ENCODE measurements at places on chromosomes 5 and 9.

- no peak for DNase-seq
Measured at GRCh38 chr9:38207247-38207778, 138.3 kb upstream of the SHB start.

DNA sequence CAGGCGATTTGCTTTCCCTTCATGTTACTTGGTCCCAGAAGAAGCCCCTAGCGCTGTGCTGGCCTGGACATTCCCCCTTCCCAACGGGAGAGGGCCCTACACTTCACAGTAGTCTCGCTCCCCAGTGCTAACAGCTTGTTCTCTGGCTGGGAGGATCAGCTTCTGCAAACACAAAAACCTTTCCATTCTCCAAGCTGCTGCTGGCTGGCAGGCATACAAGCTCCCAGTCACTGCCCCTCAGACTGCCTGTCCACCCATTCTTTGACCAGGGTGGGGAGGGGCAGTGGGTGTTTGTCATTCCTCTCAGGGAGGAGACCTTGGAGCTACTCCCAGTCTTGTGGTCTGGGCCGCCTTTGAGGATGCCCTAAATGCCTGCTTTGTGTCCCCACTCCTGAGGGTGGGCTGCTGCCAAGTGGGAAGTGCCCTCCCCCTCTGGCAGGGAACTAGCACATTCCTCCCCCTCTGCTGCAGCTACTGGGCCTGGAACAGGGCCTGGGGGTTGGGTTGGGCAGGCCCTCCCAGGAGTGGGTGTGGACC, 20.8 kb downstream of the ENHO start:
- DNase-seq = no peak

DNA sequence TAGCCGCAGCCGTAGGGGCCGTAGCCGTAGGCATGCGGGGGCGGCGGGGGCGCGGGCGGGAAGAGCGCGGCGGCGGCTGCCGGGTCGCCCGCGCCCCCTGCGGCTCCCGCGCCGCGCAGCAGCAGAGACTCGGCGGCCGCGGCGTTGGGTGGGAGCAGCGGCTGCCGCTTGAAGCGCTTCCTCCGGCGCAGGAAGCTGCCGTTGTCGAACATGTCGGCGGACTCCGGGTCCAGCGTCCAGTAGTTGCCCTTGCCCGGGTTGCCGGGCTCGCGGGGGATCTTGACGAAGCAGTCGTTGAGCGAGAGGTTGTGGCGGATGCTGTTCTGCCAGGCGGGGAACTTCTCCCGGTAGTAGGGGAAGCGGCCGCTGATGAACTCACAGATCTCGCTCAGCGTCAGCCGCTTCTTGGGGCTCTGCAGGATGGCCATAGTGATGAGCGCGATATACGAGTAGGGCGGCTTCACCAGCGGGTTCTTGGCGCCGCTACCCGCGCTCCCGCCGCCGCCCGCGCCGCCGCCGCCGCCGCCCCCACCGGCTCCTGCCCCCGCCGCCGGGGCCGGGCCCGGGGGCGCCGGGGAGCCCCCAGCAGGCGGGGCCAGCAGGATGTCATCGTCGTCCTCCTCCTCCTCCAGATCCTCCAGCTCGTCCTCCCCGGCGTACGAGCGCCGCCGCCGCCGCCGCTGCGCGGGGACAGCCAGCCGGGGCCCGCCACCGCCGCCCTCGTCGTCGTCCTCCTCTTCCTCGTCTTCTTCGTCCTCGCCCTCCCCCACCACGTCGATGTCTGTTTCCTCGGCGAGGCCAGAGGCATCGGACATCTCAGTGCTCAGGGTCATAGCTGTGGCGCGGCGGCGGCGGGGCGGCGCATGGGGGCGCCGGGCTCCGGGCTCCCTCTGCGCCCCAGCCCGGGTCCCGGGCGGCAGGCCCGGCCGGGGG, 781 bp downstream of the FOXD1 start:
- DNase-seq = no peak

GRCh38 chr5:55568654-55569512, 34.1 kb upstream of the PLPP1 start:
- DNase-seq = no peak

GRCh38 chr9:97688654-97689053, 8.5 kb downstream of the XPA start:
- DNase-seq = no peak

GRCh38 chr5:125835293-125836172, 587.7 kb upstream of the GRAMD2B start:
- DNase-seq = no peak

- DNase-seq = no peak
Measured at GRCh38 chr9:36214571-36214970, 23.9 kb downstream of the CLTA start.

DNA sequence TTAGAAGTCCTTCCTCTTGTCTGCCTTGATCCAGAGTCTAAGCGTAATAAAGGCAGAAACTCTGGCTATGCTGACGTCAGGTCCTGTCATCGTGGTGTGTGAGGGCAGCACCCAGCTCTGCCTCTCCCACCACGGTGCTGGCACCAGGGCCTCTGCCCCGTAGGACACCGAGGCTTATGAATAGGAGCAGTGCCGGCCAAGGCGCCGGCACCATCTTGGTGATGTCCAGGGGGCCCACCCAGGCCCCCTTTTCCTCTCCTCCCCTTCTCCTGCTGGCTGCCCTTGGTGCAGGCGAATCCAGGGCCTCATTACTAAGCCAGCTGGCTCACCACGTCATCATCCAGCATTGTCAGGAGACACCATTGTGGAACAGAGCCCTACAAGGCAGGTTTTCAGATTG, 252.3 kb downstream of the FANCC start:
- no peak for DNase-seq

- no peak for DNase-seq
Measured at GRCh38 chr5:80234116-80234948, 21.5 kb downstream of the SERINC5 start.

- DNase-seq = no peak
Measured at GRCh38 chr5:53084546-53085255, 24.9 kb downstream of the MOCS2 start.

GRCh38 chr5:120088412-120088811, 375.7 kb upstream of the PRR16 start:
- DNase-seq = no peak

DNA sequence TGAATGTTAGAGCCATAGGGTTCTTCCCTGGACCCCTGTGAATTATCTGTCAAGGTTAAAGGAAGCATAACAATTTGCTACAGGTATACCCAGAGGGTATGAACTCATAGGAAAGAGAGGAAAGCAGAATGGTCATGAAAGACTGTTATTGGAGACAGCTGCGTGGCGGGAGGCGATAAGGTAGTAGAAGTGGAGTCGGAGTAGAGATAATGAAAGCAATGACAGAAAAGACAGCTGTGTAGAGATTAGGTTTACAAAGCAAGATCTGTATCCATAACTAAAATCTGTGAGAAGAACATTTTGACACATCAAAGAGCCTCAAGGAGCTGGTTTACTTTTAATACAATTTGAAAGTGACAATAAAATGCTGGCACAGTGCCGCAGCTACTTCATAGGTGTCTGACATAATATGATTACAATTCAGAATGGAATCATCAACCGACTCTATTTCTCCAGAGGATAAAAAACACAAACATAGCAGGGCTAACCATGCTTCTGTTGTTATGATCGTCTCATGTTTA, 603.9 kb downstream of the CDH12 start:
- DNase-seq = no peak

GRCh38 chr5:57828221-57828620, 345.6 kb upstream of the ACTBL2 start:
- DNase-seq = no peak

GRCh38 chr9:81902626-81903025, 25.6 kb upstream of the SPATA31D4 start:
- DNase-seq = no peak

- no peak for DNase-seq
Measured at GRCh38 chr5:124264499-124264898, 481.9 kb downstream of the ZNF608 start.

- DNase-seq = no peak
Measured at GRCh38 chr9:95980262-95981125, 105.0 kb downstream of the ERCC6L2 start.

GRCh38 chr5:6786786-6787495, 73.7 kb downstream of the TENT4A start:
- no peak for DNase-seq

GRCh38 chr5:72817076-72817481, 618 bp downstream of the TNPO1 start:
- DNase-seq = no peak

DNA sequence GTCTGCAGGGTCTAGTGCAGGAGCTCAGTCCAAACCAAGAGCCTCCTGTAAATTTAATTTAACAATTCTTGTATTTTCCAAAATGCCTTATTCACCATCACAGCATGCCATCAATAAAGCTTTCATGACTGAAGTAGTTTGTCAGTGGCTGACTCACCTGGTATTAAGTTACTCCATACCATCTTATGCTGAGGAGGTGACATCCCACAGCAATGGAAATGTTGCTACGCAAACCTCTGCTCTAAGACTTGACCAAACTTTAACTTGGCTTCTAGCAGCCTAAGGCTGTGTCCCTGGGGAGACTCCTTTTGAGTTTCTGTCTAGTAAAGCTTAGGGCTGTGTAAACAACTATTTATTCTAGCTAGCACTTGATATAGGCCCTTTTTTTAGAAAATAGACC, 1231.3 kb upstream of the CDH18 start:
- DNase-seq = no peak

DNA sequence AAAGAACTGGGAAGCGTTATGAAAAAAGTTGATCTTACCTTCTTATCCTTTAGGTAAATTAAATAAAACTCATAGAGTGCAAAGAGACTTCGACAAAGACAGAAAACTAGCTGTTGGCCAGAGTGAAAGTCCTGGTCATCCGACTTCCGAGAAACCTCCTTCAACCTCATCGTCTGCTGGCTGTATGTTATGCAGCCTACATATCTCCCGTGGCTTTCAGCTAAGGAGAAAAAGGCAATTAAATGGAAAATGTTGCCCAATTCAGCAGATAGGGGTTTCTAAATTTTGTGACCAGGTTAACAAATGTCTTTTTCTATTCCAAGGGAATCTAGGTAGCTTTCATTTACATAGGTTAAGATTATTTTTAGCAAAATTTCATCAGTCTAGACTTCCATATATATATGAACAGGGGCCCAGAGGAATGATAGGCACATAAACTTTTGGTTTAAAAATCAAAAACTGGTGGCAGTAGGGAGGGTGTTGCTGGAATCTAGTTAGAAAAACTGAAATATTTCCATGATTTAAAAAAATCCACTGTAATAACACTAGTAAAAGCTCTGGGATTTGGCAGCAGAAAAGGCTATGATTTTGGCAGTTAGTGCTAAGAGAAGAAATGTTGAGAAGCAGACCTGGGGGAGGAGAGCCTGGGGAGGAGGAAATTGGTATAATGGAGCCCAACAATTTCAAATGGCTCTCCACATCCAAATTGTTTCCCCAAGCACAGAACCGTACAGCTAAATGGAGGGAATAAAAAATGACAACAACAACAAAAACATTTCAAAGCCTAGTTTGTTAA, 32.1 kb downstream of the RAI14 start:
- DNase-seq = no peak

GRCh38 chr5:96893342-96893741, 17.0 kb downstream of the ERAP2 start:
- no peak for DNase-seq

DNA sequence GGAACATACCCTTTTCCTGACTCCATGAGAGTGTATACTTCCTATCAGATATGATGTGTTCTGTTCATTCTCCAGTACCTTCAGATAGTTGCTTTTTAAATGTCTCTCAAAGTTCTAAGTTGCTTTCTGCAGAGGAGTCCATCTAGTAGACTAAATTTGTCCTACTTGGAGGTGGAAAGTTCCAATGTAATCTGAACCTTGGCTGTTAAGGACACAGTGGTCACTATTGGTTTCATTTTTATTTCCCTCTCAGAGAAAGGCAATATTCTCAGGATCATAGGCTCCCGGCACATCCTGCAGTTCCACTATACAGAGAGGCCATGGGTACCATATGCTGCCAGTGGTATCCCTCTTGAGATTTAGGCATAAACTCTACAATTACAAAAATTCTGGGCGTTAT, 634.6 kb downstream of the LRRC70 start:
- DNase-seq = no peak

DNA sequence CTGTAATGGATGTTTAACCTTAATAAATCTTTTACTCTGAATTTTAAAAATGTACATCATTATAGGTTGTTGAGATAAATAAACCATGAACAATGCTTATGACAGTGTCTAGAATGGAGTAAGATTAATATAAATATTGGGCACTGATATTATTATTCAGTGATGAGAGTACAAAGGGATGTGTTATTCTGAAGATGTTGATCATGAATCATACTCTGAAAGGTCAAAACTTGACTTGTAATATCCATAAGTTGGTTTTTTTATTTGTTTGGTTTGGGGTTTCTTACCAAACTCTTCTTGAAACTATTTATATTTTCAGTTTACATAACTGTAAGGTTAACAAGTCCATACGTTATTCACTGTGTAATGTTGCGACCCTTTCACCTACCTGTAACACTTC, 163.2 kb downstream of the MPDZ start:
- no peak for DNase-seq

DNA sequence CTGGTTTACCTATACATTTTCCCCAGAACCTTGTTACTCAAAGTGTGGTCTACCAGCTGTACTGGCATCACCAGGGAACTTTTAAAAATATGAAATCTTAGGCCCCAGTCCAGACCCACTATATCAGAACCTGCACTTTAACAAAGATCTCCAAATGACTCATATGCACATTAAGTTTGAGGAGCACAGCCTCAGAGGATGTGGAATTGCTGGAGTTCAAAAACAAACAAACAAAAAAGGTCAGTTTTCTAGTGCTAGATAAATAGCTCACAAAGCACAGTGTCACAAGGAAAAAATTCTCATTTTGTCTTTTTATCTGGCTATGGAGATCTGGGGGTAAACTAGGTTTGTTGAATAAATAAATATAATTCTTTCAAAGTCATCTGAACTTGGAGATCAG, 68.9 kb upstream of the ANKRD55 start:
- no peak for DNase-seq

- DNase-seq = no peak
Measured at GRCh38 chr9:78533500-78533899, 236.6 kb downstream of the PSAT1 start.

- no peak for DNase-seq
Measured at GRCh38 chr9:78606001-78606379, 309.1 kb downstream of the PSAT1 start.

- DNase-seq = no peak
Measured at GRCh38 chr5:156778139-156778706, 71.9 kb upstream of the PPP1R2B start.

DNA sequence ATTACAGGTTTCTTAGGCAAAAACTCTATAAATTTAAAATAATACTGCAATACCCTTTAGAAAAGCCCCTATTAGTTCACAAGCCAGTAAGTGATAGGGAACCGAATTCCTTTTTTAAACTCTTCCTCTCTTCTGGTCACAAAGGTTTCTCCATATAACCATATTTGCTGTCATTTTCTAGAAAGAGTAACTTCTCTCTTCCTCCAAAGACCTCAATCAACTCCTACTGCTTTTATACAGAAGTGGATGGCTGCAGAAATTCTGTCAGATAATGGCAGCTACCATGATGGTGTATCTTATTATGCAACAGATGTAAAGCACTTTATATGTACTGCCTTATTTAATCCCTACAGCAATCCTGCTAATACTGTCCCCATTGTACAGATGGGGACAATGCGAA, 6.2 kb downstream of the TUT7 start:
- DNase-seq = no peak

All from 8988T (cell line).